ENCODE measurements at places on chromosomes 2 and 18. TPM values are rescaled to one million over a fixed set of nuclear protein-coding genes. Genes with fewer than 3 reads are reported as not detected.

The ARID5A gene
- total RNA-seq, result 4.9 TPM

- peak; percentile 35 for DNase-seq
Measured at GRCh38 chr2:42238644-42239288, 69.6 kb downstream of the EML4 start.

- no peak for DNase-seq
Measured at GRCh38 chr2:149579972-149580882, 7.3 kb downstream of the MMADHC start.

GRCh38 chr2:172823261-172823850 lies 87.7 kb downstream of the RAPGEF4 start:
- DNase-seq, result no peak

- no peak for DNase-seq
Measured at GRCh38 chr2:12842917-12843316, 126.2 kb downstream of the TRIB2 start.

All from hepatocyte (in vitro differentiated cells).